Activated naive CD8-positive, alpha-beta T cell treated with anti-CD3 and anti-CD28 coated beads, Interleukin-2, amount 50 U/mL, for 24 hours (primary cell): ENCODE measurements at places on chromosomes 7 and 10.

GRCh38 chr7:24574386-24574785 lies 1.1 kb downstream of the PALS2 start:
- DNase-seq, result no peak
- H3K4me1 ChIP-seq, result peaks cover 57% of the 10 kb centered on the region
- peak overlapping the region; percentile 86 for H3K27ac ChIP-seq
- H3K4me3 ChIP-seq, result peak overlapping the region; percentile 99

- no peak for DNase-seq
- H3K4me3 ChIP-seq, result no peak overlapping the region
- no peaks in the 10 kb centered on the region for H3K4me1 ChIP-seq
- no peak overlapping the region for H3K27ac ChIP-seq
- H3K36me3 ChIP-seq, result no peaks in the 10 kb centered on the region
These were observed 95.0 kb downstream of the DYNC1I1 start for GRCh38 chr7:95867309-95867708.

- peaks cover 5% of the 10 kb centered on the region for H3K4me1 ChIP-seq
- peaks cover 45% of the 10 kb centered on the region for H3K27me3 ChIP-seq
- DNase-seq, result peak; percentile 7
- H3K4me3 ChIP-seq, result peak overlapping the region; percentile 38
- H3K36me3 ChIP-seq, result no peaks in the 10 kb centered on the region
- no peak overlapping the region for H3K27ac ChIP-seq
These were observed 694 bp downstream of the COL1A2 start for GRCh38 chr7:94395141-94396036.

DNA sequence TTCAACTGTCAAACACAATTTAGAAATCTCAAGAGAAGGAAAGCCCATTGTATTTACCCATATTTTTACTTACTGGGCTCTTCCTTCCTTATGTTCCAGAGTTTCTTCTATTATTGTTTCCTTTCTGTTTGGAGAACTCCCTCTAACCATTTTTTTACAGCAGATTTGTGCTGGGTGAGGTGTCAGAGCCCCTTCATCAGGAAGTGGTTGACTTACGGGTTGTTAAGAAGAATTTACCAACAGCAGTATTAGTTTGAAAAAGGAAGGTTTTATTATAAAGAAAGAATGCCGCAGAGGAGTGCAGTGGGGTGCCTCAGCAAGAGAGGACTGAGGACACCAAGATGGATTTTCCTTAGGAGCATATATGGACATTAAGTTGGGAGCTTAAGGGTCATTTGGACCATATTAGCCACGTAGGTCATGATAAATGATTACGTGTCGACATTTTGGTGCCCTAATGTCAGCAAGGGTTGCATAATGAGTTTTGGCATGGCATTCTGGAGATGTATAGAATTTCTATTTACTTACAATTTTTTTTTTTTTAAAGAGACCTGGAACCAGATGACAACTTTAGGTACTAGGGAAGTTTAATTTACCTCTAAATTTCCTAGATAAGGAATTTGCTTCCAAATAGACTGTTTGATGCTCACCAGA lies 6.3 kb upstream of the TBATA start:
- no peak for DNase-seq
- peaks cover 6% of the 10 kb centered on the region for H3K27me3 ChIP-seq
- H3K4me3 ChIP-seq, result no peak overlapping the region
- H3K4me1 ChIP-seq, result peaks cover 25% of the 10 kb centered on the region
- no peak overlapping the region for H3K27ac ChIP-seq

GRCh38 chr7:99772565-99772964 lies 11.4 kb downstream of the CYP3A4 start:
- peaks cover 16% of the 10 kb centered on the region for H3K4me1 ChIP-seq

DNA sequence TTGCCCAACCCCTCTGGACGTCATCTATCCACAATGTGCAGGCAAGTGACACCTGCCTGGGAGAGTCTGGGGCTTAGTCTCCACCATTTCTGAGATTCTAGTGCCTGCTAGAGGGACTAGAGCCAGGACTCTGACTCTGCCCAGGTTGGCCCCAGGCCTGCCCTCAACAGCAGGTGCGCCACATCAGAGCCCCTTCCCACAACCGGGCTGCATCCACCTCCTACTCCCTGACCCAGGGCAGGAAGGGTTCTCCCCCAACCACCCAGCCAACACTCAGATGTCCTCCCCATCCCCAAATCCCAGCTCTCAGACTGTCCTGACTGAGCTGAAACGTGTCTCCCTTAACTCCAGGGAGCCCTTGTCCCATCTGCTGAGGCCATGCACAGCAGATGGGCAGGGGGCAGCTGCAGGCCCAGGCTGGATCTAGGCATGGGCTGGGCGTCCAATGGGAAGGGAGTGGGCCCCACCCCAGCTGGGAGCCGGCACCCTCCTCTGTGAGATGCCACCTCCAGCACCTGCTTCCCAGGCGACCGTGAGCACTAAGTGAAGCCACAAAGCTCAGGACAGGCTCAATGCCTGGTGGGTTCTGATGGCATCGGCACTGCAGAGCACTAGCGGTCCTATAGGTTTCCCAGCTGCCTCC lies 49.2 kb downstream of the RASGEF1A start:
- no peaks in the 10 kb centered on the region for H3K27me3 ChIP-seq
- no peak overlapping the region for H3K4me3 ChIP-seq
- no peaks in the 10 kb centered on the region for H3K36me3 ChIP-seq

DNA sequence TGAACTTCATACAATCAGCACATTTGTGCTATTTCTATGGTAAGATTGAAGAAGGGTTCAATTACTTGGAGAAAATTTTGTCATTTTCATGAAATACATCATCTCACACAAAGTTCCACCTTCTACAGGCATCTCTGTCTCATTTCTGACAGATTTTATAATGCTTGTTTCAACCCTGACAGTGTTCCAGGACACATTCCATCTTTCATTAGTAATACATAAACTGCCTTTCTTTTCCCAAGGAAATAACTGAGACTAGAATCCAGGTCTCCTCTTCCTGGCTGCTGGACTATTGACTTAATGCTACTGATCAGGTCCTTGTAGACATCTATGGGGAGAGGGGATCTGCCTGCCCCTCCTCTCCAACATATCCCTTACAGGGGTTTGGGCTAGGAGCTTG lies 70.1 kb upstream of the PLPP4 start:
- DNase-seq, result no peak
- no peaks in the 10 kb centered on the region for H3K4me1 ChIP-seq
- no peak overlapping the region for H3K27ac ChIP-seq
- peaks cover 2% of the 10 kb centered on the region for H3K27me3 ChIP-seq
- no peaks in the 10 kb centered on the region for H3K36me3 ChIP-seq
- H3K4me3 ChIP-seq, result no peak overlapping the region

GRCh38 chr7:155348806-155349205 lies 51.1 kb downstream of the INSIG1 start:
- peaks cover 5% of the 10 kb centered on the region for H3K4me1 ChIP-seq
- no peak for DNase-seq
- no peaks in the 10 kb centered on the region for H3K27me3 ChIP-seq
- H3K36me3 ChIP-seq, result no peaks in the 10 kb centered on the region
- H3K4me3 ChIP-seq, result no peak overlapping the region

GRCh38 chr10:29132551-29133111 lies 156.2 kb upstream of the LYZL1 start:
- H3K27me3 ChIP-seq, result peaks cover 8% of the 10 kb centered on the region
- no peak for DNase-seq
- H3K27ac ChIP-seq, result no peak overlapping the region
- no peaks in the 10 kb centered on the region for H3K4me1 ChIP-seq

GRCh38 chr10:49742683-49743463 lies 19.2 kb downstream of the OGDHL start:
- no peak overlapping the region for H3K27ac ChIP-seq
- H3K36me3 ChIP-seq, result no peaks in the 10 kb centered on the region
- no peaks in the 10 kb centered on the region for H3K4me1 ChIP-seq
- no peak for DNase-seq

DNA sequence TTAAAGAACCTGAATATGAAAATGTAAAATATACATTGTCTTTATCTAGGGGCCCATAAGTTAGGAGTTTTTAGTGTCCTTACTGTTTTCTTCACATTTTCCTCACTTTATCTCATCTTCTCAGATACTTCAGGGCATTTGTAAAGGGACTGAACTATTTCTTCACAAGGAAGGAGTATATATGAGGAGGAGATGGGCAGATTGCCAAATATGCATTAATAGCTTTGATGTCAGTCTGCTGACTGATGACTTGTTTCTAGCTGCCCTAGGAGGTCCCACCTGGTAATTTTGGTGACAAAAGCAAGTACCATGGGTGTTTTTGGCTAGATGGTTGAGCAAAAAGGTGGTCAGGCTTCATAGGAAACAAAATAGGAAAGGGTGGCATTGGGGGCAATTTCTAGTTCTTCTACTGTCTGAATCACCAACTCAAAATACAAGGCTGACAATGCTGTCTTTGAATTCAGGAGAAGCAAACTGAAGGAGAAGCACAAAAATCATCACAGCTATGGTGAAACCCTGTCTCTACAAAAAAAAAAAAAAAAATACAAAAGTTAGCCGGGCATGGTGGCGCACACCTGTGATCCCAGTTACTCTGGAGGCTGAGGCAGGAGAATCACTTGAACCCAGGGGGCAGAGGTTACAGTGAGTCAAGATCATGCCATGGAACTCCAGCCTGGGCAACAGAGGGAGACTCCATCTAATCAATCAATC lies 10.4 kb upstream of the STRIP2 start:
- no peaks in the 10 kb centered on the region for H3K27me3 ChIP-seq
- H3K4me1 ChIP-seq, result no peaks in the 10 kb centered on the region
- peaks cover 10% of the 10 kb centered on the region for H3K36me3 ChIP-seq
- H3K4me3 ChIP-seq, result no peak overlapping the region

DNA sequence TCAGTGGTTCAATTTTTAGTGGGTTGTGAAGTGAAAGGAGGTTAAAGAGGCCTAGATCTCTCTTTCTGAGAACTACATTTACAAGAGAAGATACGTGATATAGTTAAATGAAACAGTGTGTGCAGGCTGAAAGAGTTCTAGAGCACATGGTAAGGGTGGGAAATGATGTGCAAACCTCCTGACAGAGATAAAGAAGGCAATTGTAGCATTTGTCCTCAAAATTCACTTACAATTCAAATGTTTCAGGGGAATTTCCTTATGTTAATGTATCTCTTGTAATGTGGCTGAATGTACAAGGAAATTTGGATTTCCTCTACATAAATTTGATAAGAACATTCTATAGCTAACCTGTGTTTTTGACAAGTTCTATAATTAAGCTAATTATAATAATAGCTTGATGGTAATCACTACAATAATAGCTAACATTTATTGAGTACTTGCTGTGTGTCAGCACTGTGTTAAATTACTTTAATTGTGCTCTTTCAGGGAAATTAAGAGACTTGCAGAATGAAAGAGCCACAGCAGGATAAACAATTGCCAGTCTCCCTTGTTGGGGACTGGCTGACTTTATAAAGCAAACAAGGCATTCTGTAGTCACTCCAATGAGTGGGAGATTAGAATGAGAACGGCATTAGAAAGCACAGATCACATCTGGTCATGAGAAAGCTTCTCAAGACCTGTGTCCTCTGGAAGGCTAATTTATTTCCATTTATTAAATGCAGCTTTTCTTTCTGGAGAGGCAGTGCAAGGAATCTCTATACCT lies 139.7 kb upstream of the TMEM72 start:
- H3K4me1 ChIP-seq, result no peaks in the 10 kb centered on the region
- DNase-seq, result no peak
- H3K4me3 ChIP-seq, result no peak overlapping the region

- peak overlapping the region; percentile 31 for H3K4me3 ChIP-seq
- peaks cover 44% of the 10 kb centered on the region for H3K4me1 ChIP-seq
- no peaks in the 10 kb centered on the region for H3K27me3 ChIP-seq
- H3K27ac ChIP-seq, result peak overlapping the region; percentile 57
- no peak for DNase-seq
- H3K36me3 ChIP-seq, result no peaks in the 10 kb centered on the region
These were observed 48.0 kb downstream of the MALSU1 start for GRCh38 chr7:23347033-23347681.

DNA sequence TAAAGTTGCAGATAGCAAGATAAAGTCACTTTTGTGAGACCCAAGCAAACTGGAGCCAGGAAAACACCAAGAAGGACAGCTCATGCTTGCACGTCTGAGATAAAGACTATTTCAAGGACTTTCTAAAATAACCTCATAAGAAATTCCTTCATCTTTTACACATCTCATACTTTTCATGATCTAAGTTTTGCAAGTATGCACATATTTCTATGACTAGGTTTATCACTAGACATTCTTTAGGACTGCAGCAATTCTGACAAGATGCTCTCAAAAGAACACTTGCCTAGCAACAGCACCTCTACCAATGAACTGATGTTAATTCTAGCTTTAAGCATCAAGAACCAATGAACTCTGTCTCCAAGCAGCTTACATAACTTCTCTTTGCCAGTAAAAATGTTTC lies 457.6 kb downstream of the SEMA3D start:
- no peak overlapping the region for H3K27ac ChIP-seq
- DNase-seq, result no peak
- no peaks in the 10 kb centered on the region for H3K4me1 ChIP-seq

GRCh38 chr7:118040562-118040961 lies 143.4 kb upstream of the LSM8 start:
- H3K27me3 ChIP-seq, result no peaks in the 10 kb centered on the region
- H3K27ac ChIP-seq, result no peak overlapping the region
- H3K4me3 ChIP-seq, result no peak overlapping the region
- no peaks in the 10 kb centered on the region for H3K4me1 ChIP-seq
- no peaks in the 10 kb centered on the region for H3K36me3 ChIP-seq
- no peak for DNase-seq

GRCh38 chr10:95394161-95394880 lies 103.5 kb upstream of the PDLIM1 start:
- H3K4me1 ChIP-seq, result peaks cover 9% of the 10 kb centered on the region
- no peaks in the 10 kb centered on the region for H3K27me3 ChIP-seq

DNA sequence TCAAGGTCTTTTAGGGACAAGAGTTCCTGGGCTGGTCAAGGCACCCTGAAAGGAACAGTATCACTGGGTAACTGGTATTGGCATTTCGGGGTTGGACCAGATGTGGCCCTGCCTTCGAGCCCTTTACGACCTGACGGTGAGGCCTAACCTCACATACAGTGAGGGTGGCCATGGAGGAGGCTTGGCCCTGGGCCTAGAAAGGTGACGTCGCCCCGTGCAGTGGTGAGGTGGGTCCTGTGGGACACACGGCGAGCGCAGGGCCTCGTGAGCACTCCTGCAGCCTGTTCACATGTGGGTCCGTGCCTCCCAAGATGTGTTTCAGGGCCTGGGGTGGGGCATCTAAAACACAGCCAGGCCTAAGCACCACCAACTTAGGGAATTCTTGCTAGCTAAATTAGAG lies 36.1 kb downstream of the CRHR2 start:
- no peak overlapping the region for H3K27ac ChIP-seq
- H3K27me3 ChIP-seq, result no peaks in the 10 kb centered on the region
- H3K4me3 ChIP-seq, result no peak overlapping the region
- no peak for DNase-seq

DNA sequence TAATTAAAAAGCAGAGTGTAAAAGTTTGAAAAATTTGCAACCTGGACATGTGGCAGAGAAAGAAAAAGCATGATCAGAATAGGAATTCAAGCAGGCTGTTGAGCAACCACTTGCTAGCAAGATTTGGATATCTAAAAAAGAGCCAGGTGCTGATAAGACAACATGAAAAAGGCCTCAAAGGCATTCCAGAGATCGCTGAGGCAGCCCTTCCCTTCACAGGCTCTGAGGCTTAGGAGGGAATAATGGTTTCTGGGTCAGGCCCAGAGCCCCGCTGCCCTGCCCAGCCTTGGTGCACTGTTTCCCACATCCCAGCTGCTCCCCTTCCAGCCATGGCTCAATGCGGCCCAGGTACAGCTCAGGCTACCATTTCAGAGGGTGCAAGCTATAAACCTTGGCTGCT lies 64.1 kb upstream of the EEPD1 start:
- H3K27me3 ChIP-seq, result no peaks in the 10 kb centered on the region
- H3K36me3 ChIP-seq, result no peaks in the 10 kb centered on the region
- no peak overlapping the region for H3K27ac ChIP-seq
- no peaks in the 10 kb centered on the region for H3K4me1 ChIP-seq
- no peak overlapping the region for H3K4me3 ChIP-seq
- DNase-seq, result no peak
